Neuronal stem cell (in vitro differentiated cells): ENCODE measurements at places on chromosomes 2 and 18.

GRCh38 chr2:113116100-113116958, 11.1 kb upstream of the IL1RN start:
- DNase-seq, result no peak

GRCh38 chr2:39503277-39503676, 66.2 kb upstream of the MAP4K3 start:
- DNase-seq, result no peak

DNA sequence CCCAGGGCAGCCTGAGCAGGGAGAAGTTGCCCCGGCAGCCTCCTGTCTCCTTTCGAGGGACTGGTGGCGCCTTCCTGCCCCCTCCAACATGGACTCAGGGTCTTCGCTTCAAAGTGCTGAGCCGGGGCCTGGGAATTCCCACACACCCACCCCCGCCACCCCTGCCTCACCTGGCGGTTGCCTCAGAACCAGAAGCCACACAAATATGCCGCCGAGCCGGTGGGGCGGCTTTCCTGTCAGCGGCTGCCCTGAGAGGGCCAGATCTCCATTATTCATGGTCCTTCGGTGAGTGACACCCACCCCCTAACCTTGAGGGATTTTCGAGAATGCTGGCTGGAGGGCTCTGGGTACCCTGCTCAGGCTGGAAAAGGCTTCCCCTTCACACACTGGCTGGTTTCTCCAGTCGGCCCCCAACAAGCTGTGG, 71.7 kb downstream of the SMAD7 start:
- DNase-seq, result no peak

DNA sequence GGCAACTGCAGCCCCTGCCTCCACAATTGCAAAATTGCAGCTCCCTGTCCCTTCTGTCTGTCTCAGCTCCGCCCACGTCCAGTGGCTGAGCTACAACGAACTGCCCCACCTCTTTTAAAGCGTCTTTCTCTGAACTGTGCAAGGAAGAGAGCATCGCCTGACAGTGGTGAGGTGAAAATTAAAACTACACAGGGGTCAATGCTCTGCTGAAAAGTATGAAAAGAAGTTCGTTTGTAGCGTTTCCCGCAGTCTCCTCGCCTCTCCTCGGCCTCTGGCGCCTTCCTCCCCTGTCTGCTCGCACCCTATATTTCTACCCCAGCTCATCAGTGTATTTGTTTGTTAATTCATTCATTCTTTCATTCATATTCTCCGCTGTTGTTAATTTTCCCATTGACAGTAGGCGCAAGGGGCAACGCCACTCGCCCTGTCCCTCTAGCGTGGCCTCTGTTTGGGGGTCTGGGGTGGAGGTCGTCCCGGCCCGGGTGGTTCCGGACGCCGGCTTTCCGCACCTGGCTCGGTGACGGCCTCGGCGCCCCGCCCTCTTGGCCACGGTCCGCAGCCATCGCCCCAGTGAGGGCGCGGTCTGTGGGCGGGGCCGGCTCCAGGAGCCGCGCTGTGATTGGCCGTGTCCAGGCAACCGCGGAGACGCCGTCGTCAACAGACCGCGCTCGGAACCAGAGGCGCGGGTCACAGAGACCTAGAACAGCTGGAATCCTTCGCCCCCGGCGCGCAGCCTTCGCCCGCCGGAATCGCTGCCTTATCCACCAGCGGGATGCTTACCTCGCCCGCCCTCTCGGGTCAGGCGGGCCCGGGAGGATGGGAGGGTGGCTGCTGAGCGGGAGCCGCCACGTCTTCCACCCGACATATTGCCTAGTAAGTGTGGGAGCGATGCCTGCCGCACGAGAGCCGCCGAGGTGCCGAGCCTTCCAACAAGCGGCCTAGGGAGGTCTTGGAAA, at the start of gene VWA3B:
TSS of gene VWA3B (plus strand) at position 677 of the 956 bp plus-strand sequence. CDS start 5,926 bp downstream, outside the sequence.
- peak; percentile 60 for DNase-seq

DNA sequence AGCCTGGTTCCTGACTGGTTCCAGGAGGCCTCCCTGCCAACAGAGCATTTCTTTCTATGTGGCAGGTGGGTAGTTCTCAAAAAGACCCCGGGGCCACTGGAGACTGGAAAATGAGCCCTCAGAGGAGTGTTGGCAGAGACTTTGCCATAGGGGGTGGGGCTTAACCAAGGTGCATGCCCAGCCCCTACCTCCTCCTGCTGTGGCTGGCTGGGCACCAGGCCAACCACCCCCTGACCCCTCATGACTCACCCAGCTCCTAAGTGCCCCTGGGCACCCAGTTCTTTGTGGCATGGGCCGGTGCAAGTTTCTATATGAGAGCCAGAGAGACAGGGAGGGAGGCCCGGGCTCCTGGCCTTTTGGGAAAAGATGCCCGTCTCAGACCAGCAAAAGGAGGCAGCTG, 98.2 kb upstream of the SMAD2 start:
- DNase-seq, result no peak
